DMS 273 treated with DMSO at 0.1 percent for 48 hours (cell line): ENCODE measurements at places on chromosomes 2 and 18.

- DNase-seq = no peak
Measured at GRCh38 chr2:101736233-101736632, 38.7 kb downstream of the MAP4K4 start.

GRCh38 chr18:8298186-8298585, 311.1 kb upstream of the RAB12 start:
- no peak for DNase-seq

DNA sequence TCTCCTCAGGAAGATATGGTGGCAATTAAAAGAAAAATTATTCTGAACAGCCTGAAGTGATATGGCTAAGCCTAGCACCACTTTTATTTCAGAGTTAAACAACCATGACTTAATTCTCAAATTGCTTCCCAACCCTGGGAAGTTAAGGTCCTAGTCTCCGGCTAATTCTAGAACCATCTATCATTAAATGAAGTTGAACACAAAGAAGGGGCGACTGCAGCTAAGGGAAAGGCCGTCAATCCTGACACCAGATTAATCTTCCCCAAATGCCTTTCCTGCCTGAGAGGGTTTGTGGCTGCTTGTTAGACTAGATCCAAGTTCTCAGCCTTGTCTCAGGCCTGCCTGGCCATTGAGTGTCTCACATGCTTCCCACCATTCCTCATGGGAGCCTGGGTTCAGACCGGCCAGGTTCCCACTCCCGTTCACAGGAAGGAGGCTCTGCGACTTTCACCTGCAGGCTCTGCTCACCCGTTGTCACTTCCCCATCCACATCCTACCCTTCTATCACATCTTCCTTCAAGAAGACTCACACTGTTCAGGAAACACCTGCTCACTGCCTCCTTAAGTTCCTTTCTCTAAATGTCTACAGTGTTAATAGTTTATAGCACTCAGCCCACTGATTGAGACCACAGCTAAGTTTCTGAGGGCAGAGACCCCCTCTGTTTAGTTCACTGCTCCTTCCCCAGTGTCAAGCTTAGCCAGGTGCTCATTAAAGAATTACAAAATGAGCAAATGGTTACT, 282.9 kb upstream of the REV1 start:
- no peak for DNase-seq

DNA sequence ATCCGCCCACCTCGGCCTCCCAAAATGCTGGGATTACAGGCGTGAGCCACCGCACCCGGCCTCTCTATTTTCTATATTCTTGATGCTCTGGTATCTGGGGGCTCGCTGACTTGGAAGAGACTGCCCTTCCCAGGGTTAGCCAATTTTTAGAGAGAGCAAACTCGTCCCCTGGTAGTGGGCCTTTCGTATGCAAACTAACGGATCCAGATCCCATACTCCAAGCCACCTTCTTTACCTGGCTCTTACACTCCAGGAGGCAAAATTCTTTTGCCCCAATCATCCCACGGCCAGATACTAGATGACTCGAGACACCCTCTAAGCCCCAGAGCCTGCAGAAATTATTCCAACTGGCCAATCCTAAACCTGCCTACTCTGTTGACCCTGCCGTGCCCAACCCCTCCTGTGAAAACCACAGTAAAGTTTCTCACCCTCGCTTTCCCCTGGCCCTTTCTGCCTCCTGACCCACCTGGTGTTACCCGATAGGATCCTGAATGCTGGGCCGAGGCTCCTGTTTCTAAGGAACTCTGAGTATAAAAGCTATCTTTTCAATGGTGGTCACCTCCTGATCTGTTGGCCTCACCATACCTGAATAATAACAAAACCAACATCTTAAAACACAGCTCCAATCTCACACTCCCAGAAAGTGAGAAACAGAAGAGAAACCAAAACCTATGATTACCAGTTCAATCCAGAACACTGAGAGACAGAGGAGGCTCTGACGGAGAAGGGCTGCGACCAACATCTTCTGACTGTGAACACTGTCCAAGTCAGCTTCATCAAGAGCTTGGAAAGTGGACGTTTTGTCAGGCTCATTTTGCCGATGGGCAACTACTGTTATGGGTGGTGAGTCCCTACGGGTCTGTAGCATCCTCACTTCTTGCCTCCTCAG, 57.6 kb upstream of the ZNF532 start:
- no peak for DNase-seq

DNA sequence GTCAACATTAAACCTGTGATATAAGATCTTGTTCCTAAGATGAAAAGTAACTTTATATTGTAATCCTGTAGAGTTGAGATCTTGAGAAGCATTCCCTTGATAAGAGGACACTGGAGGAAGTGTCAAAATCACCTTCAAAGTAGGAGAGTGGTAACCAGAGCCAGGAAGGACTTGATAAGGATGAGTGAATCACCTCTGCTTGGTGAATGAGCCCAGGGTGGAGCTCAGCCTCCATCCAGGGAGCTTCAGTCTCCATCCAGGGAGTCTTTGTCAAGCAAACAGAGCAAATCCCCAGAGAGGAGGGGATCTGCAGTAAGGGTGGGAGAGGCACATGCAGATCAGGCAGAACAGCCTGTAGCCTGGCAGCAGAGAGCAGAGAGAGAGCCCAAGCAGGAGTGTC, 167.1 kb upstream of the SIX2 start:
- no peak for DNase-seq

DNA sequence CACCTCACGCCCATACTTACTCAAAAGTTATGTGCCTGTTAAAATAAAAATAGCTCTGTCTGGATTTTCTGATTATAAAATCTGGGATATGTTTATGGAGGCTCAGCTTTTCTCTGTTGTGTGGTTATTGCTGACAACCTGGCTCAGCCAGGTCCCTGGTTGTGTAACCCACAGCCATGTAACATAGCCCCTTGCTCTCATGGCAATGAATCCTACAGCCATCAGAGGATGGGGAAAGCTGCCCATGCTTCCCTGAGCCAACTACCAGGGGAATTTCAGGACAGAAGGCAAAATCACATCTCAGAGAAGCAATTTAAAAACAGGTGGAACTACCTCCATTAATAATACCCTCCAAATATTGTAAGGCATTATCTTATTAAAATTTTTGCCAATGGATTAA, 29.7 kb downstream of the ST8SIA5 start:
- DNase-seq = no peak

- DNase-seq = no peak
Measured at GRCh38 chr2:239035997-239036731, 188.3 kb downstream of the TWIST2 start.

DNA sequence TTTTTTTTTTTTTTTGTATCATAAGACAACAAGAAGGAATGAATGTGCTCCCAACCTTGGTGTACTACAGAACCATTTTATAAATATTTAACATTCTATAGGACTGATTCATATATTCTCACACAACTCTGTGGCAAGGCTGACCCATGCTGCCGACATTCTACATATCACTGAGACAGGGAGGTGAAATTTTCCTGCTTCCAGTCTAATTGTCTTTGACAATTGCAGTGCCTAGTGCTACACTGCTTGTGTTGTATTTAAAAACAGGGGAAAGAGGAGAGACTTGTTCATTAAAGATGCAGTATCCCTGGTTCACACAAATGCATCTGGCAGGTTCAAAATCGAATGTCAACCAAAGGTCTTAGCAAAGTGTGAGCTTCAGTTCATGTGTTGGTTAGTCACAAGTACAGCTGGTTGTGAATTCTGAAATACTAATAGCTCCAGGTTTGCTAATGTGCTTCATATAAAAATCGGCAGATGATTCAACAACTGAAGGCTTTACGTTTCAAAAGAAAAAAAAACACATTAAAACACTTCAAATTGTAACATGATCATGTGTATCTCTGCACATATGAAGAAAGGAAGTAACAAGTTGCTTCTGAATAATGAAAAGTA, 130.8 kb downstream of the FIGN start:
- no peak for DNase-seq

GRCh38 chr2:189782221-189782671, 1.9 kb downstream of the ORMDL1 start:
- no peak for DNase-seq

GRCh38 chr18:49856496-49856895, 43.2 kb upstream of the ACAA2 start:
- DNase-seq = peak; percentile 57

GRCh38 chr18:46174342-46175041, 70.3 kb downstream of the HAUS1 start:
- no peak for DNase-seq

DNA sequence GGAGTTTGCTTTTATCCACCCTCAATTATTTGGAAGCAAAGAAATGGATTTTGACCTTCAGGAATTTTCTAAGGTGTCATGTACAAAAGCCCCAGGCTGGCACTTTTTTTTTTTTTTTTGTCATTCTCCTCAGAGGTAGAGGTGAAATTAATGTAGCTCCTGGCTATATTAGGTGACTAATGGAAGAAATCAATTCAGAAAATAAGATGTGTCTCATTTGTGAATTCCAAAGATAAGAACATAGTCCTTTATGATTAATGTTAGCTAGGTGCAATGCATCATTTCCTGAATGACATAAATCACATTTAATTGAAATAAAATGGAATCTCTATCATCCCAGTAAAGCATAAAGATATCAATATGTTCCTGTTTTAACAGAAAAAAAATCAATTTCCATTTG, 477.6 kb downstream of the FBXO15 start:
- no peak for DNase-seq

- DNase-seq = no peak
Measured at GRCh38 chr2:151996243-151997003, 102.4 kb downstream of the CACNB4 start.

DNA sequence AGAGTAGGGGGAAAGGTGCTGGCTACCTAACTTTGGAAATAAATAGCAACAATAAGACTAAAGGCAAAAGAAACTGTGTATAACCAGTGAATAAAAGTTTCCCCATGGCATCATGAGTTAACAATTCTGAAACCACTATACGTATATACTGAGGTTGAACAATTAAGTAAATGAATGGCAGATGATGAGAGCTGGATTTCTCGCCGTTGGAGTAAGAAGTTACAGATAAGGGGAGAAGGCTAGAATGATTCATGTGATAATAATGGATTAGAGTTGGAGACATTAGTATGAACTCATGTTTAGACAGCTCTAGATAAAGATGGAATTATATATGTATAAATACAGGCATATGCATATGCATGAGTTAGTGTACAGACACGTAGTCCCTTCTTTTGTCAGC, 152.7 kb downstream of the UBR3 start:
- DNase-seq = no peak

- no peak for DNase-seq
Measured at GRCh38 chr2:60453301-60453700, 100.2 kb downstream of the BCL11A start.

DNA sequence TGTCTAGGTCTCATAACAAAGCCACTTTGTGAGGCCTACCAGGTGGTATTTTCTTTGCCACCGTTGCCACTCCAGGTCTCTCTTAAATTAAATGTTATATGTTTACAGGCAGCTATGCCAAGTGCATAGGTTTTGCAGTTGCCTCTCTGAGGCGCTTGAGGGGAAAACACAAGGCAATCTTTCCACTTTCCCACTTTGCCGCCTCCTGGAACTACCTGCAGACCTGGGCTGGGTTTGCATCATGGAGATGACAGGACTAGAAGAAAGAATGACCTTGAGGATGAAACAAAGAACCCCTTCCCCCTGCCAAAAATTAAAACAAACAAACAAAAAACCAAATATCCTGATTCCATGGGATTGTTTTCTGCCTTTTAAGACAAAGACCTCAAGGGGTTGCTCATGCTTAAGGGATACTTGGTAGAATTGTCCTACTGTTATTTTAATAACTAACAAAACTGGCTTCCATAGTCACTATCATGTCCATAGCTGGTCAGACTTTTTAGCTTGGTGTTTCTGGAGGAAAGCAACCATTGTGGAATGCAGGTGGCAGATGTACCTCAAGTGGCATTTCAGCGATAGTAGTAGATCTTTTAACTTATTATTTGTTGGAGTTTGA, 159.9 kb downstream of the PRPF40A start:
- DNase-seq = peak; percentile 34

- no peak for DNase-seq
Measured at GRCh38 chr18:59646963-59647307, 50.3 kb downstream of the CCBE1 start.

DNA sequence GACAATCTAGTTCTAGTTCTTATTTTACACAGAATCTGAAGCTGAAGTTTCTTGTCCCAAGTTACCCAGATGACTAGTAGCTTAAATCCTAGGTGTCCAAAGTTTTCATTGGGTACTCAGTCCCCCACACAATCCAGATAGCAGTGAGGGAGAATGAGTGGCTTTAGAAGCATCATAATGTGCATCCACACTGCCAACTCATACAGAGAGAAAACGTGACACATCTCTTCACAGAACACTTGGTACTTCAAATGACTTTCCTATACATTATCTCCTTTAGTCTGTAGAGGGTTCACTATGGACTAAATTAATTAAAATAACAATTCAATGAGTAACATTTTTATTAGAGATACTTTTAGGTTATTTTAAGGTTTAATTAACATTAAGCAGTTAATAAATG, 45.2 kb downstream of the STRADB start:
- DNase-seq = no peak

DNA sequence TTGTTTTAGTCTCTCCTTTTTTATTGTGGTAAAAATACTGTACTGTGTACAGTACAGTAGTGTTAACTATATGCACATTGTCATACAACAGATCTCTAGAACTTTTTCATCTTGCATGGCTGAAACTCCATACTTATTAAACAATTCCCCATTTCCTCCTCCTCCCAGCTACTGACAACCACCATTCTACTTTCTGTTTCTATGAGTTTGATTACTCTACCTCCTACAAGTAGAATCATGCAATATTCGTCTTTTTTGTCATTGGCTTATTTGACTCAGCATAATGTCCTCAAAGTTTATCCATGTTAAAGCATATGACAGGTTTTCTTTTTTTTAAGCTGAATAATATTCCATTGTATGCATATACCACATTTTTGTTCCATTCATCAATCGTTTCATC, 338.2 kb downstream of the AGPS start:
- no peak for DNase-seq

GRCh38 chr2:192379736-192380135, 185.0 kb upstream of the TMEFF2 start:
- DNase-seq = no peak

DNA sequence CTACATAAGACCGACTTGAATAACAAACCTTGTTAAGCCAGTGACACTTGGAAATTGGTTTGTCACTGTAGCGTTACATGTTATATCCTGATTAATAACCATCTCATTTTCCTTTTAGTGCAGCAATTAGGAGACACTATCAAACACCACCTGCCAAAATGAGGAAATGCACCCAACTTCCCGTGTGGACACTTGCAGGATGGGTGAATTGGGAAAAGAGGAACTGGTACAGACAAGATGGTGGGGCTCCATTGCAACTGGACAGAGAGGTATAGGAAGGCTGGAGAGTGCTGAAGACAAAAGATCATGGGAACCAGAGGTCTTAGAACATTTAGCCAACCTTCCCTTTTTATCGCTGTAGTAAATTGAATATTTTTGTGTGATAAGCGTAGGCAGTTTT, 816.3 kb upstream of the HS6ST1 start:
- no peak for DNase-seq

GRCh38 chr2:129934044-129934822, 45.2 kb upstream of the RAB6C start:
- DNase-seq = no peak

DNA sequence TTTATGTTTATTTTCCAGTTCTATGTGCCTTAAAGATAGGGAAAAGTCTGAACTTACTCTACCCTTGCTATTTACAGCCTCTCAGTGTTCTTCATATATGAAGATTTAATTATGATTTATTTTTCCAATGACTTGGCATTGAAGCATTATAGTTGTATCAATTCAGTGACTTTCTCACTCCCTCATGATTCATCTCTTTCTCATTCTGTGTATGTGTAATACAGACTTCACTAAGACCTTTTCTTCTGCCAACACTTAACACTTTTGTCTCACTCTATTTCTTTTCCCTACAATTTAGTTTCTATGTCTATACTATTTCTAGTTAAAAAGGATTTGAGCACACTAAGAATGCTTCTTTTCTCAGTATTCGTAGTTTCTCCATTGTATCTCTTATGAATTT, 1470.3 kb upstream of the ACVR2A start:
- DNase-seq = no peak
